ENCODE measurements at places on chromosomes 12 and 14.

DNA sequence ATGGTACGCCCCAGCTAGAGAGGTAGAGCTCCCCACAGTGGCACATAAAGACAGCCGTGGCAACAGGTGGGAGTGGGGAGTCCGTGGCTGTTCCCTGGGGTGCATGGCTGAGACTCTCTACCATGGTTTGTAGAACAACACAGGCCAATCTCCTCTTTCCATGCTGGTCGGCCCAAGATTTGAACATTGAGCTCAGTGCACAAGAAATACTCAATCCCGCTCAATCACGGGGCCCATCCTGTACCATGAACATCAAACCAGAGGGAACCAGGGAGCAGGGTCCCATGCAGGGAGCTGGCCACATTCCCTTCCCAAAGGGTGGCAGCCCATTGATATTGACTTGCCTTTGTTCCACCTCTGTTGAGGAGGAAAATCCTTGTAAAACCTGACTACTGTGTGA is 353.1 kb downstream of the DPF3 start:
- DNase-seq, result no peak

DNA sequence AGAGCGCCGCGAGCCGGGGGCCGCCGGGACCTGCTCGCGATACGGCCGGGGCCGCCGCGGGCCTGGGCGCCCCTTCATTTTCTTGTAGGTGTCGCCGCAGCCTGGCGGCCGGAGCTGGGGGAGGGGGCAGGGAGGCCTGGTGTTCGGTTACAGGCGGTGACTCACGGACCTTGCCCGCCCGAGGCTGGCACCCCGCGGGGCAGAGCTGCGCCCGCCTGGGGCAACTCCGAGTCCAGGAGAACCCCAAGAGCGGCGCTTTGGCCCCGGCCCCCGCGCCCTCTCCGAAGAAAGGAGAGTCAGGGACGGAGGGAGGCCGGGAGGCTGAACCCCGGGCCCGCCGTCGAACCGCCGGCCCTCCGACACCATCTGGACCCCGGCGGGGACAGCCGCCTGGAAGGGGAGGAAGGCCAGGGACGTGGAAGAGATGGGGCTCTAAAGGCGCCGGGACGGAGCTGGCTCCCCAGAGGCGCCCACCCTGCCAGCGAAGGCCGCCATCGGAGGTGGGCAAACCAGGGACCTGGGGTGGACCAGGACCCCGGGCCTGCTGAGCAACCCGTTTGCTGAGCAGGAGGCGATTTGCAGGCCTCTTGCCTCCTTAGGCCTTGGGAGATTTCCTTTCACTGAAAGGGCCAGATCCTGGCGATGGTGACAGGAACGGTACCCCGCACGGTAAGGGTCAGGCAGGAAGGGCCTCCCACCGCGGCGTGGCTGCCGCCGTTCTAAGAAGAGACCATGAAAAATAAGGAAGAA is 843 bp upstream of the NUAK1 start:
- peak; percentile 72 for DNase-seq

DNA sequence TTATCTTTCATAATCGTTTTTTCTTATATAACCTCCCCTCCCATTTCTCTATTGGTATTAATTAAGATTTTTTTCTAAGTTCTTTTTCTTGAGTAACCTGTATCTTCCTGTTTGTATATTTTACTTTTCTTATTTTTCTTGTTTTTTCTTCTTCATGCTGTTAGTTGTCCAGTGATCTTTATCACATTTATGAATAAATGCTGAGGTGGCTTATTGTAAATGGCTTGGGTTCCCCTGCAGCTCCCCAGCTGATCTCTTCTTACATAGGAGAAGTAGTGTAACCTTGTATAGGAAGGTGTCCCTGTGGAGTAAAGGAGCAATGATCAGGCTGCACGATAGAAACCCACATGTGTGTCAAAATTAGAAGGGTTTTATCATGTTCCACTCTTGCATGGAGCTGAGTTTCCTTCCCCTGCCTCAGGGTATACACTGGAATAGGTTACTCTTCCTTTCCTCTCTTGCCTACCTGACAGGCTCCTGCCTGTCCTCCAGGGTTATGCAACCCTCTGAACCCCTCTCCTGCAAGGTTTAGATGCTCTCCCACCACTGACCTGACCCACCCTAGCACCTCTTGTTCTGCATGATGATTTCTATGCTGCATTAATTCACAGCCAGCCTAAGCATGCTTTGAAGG is 334.8 kb upstream of the RGS6 start:
- no peak for DNase-seq

DNA sequence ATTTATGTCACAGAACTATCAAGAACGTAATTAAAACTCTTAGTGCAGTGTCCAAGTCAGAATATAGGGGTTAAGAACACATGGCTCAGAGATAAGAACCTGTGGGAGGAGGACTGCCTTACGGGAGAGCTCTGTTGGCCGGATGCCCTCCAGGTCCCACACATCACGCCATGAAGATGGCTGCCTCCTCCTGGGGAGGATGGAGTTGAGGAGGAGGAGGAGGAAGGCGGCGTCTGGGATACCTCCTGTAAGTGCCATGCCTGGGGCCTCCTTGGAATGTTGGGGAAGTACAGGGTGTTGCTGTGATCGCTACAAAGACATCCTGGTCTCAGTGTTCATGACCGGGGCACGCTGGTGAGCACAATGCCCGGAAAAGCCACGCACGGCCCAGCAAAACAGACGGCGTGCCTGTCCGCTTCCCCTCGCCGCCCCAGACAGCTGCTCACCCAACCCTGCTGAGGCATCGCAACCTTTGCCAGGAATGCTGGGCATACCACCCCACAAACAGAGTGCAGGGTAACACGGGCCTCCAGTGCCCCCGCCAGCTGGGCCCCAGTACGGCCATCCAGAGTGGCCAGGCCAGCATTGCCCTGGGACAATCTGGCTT is 28.7 kb upstream of the CD9 start:
- no peak for DNase-seq

DNA sequence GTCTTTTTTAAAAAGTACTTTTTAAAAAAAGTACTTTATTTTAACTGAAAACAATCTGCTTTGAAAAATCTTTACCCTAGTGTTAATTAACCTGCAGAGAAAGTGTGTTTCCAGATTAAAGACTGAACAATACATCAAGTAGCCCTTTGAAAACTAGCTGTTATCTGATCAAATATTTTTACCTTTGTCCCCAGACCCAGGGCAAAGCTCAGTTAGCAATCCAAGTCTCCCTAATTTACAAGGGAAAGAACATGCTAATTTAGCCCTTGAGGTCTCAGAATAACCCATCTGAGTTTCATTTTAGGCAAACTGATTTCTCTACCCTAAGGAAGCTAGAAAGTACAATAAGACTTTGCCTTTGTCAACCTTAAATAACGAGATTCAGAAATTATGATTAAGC is 91.2 kb downstream of the PPM1H start:
- DNase-seq, result no peak

GRCh38 chr14:72607386-72608130 is 286.3 kb downstream of the DPF3 start:
- peak; percentile 47 for DNase-seq

DNA sequence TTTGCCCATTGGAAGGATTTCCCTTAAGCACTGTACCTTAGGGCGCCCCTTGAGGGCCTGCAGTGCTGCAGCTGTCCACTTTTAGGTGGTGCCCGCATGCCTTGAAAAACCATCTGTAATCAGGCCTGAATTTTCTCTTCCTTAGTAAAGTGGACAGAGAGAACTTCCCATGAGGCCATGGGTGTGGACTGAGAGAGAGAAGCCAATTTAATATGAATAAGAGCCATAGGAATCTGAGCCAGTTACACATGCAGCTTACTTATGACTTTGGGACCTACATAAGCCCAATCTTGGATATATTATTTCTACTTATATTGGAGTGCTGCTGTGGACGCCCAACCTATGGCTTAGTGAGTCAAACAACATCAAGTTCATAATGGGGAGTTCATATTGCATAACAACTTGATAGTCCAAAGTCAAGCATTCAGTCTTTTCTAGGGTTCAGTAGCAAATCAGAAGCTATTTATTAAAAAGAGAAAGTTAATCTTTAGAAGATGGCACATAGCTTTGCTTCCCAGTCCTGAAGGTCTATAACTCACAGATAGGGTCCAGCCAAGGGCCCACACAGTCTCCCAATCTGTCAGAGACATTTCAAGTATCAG is 11.1 kb upstream of the ETV6 start:
- no peak for DNase-seq

- DNase-seq, result no peak
Measured at GRCh38 chr12:30135776-30136175, 352.0 kb upstream of the TMTC1 start.

GRCh38 chr12:40313928-40314327 is 89.1 kb downstream of the LRRK2 start:
- no peak for DNase-seq

DNA sequence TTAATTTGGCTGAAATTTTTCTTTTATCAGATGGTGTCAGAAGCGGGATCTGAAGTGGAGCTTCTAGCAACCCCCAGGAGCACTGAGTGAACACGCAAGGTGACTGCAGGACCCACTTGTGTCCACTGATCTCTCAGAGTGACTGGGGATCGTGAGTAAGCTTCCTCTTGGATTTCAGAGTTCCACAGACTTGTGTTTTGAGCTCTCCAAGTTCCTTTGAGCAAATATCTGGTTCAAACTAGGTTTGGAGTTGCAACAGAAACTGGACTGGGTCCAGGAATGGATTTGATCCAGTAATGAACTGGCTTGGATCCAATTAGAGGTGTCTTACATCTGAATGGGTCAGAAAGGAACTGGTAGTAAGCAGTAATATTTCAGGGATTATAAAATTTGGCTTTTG is 24.7 kb upstream of the B4GALNT1 start:
- no peak for DNase-seq

- no peak for DNase-seq
Measured at GRCh38 chr12:59698600-59698999, 102.8 kb downstream of the SLC16A7 start.

DNA sequence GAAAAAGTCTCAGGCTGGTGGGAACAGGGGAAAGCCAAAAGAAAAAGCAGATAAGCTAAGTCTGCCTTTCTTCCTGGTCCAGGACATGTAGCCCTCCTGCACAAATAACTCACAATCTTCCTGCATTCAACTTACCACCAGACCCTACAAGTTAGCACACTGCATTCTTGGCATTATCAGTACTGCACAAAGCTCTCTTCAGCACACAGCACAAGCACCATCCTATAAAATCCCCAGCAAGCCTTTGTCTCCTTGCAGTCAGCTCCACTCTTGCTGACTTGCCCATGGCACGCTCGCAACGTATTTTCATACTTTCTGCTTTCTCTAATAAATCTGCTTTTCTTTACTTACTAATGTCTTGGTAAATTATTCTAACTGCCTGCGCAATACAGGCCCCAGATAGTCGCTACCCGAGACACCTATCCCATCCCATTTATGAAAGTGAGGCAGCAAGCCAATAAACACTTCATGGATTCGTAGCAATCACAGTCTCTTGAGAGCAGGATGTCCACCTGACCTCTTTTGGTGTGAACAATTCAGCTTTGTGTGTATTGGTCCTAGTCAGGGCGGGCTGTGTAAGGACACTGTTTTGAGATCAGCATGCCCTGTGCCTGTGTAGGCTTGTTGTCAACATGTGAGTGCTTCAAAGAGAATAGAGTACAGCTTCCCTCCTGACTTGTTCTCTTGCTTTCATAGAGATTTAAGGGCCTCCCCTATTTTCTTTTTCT is 49.0 kb downstream of the TMEM117 start:
- DNase-seq, result no peak

- no peak for DNase-seq
Measured at GRCh38 chr14:68653804-68654203, 139.1 kb downstream of the ZFP36L1 start.

- DNase-seq, result no peak
Measured at GRCh38 chr12:29054858-29055663, 94.0 kb upstream of the FAR2 start.

DNA sequence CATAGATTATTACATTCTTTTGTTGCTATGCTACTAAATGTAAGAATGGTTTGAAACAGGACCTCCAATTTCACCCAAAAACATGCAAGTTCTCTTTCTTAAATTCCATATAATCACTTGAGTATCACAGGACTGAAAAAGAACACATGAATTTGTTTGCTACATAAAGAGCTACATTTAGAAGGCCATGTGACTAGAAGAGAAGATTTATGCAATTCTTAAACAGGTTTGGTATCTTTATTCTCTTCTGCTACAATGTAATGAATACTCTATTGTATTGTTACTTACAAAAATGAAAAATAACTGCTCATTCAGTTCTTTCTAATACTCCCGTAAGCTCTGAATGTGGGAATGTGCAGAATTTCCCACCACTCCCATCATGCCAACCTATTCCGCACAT is 9.3 kb downstream of the EPS8 start:
- no peak for DNase-seq

DNA sequence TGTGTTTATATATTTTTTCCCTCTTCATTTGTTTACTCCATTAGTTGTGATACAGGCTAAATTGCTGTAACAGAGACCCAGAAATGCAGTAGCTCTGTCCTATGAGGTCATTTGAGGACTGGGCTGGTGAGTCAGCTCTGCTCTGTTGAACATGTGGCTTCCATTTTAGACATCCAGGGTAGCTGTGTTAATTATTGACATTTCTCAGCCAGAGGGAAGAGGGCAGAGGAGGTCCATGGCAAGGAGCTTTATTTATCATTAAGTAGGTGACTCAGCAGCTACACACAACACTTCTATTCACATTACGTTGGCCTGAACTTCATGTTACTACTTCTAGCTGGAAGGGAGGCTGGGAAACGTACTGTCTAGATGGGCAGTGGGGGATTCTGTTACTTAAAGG is 85.4 kb downstream of the PTCSC3 start:
- no peak for DNase-seq

DNA sequence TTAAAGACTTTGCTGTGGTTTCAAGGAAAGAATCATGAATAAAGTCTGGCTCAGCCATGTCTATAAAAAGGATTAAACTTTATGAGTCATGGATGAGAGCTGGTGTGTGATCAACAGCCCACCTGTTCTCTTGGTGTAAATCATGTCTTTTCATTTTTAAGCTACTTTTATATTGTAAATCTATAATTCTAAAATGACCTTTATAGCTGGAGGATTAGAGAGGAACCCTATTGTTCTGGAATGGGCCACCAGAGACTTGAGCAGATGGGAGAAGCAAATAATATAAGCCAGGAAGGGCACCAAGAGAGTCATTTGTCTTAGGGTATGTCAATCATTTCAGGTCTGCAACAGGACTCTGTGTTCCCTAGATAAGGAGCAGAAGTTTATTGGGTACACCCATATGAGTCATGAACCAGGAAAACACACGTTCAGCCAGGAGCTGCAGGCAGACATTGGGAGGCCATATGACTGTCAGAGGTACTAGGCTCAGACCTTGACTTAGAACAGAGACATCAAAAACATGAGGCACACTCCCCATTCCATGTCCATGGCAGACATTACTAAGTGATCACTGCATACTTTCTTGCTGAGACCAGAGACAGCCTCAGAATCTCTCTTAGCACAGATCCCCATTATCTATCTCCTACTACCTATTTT is 49.3 kb downstream of the NDUFA12 start:
- DNase-seq, result no peak

DNA sequence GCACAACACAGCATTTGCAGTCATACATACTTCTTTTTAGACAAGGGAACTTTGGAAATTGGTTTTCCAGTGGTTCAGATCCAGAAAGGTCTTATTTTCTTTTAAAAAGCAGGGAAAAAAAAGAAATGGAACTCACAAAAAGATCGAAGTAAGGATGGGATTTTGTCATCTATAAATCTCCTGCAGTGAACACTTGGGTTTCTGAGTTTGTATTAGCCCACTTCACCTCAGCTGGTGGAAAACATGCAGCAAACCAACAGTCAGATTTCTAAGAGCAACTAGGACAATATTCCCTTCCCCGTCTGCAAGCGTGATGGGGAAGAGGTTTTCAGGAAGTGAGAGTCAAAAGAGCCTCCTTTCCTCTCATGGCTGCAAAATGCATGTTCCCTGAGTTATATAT is 4.6 kb downstream of the MYF5 start:
- DNase-seq, result no peak
